ENCODE measurements at places on chromosomes 16 and 17.

GRCh38 chr16:66334853-66335574 lies 31.5 kb upstream of the CDH5 start:
- no peak for DNase-seq

- no peak for DNase-seq
These were observed at the start of gene ELMO3 for GRCh38 chr16:67199011-67199807. ELMO3 (plus strand) TSS chr16:67199131; CDS start chr16:67199327, 196 bp downstream.

DNA sequence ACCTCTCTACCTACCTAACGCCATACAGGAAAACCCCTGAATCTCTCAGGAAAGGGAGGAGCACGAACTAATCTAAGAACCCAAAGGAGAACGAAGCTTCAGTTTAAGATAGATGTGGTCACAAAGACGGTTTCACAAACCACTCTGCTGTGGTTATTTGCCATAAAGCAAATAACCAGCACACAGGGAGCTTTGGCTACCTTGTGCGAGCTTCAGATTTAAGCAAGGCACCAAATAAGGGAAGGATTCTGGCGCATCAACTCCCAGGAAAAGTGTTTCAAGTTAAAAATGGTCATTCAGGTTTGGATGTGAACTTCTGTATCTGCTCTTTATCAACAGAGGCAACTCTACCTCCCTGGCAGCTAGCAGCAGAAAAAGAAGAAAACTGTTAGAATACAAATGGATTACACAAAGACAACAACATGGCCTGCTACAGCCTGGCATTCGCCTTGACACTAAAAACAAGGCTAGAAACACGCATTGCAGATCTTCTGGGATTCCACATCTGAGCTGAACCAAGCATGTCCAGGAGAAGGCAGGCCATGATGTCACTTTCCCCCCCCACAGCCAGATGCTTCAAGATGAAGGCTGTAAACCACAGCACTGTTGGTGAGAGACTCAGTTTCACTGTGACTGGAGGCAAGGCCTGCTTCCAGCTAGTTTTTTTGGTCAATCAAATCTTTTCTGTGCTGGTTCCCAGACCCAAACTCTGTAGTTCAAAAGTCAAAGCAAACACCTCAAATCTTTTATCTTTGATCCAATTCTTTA lies 43.6 kb downstream of the SMG6 start:
- no peak for DNase-seq

GRCh38 chr17:2985318-2985717 lies 78.1 kb downstream of the OR1D5 start:
- no peak for DNase-seq

- no peak for DNase-seq
These were observed 24.4 kb downstream of the GLP2R start for GRCh38 chr17:9850151-9850550.

All from NCI-H187 (cell line).